Renal pelvis (tissue), 12 donors: ENCODE measurements at places on chromosomes 2 and 18. TPM values are rescaled to one million over a fixed set of nuclear protein-coding genes. Genes with fewer than 3 reads are reported as not detected.

Gene CXCR1
- polyA plus RNA-seq: not detected

Gene DSG1
- polyA plus RNA-seq: 0.10 TPM

Gene LIMS3
- polyA plus RNA-seq: 4.0 TPM

Gene TWIST2
- polyA plus RNA-seq: 7.6 TPM

Gene NT5DC4
- polyA plus RNA-seq: 1.4 TPM

Gene RAX
- not detected for polyA plus RNA-seq

Gene PLGLB2
- 4.5 TPM for polyA plus RNA-seq

Gene XDH
- 0.14 TPM for polyA plus RNA-seq

Gene MGAT4A
- 28.8 TPM for polyA plus RNA-seq

Gene MZT2B
- polyA plus RNA-seq: 200 TPM

Gene LRP2
- 145 TPM for polyA plus RNA-seq
